Hindlimb muscle (tissue), 1 donor: ENCODE measurements at places on chromosomes 2 and 18.

- DNase-seq: no peak
Observed at GRCh38 chr2:212180408-212181083, 358.1 kb downstream of the ERBB4 start.

DNA sequence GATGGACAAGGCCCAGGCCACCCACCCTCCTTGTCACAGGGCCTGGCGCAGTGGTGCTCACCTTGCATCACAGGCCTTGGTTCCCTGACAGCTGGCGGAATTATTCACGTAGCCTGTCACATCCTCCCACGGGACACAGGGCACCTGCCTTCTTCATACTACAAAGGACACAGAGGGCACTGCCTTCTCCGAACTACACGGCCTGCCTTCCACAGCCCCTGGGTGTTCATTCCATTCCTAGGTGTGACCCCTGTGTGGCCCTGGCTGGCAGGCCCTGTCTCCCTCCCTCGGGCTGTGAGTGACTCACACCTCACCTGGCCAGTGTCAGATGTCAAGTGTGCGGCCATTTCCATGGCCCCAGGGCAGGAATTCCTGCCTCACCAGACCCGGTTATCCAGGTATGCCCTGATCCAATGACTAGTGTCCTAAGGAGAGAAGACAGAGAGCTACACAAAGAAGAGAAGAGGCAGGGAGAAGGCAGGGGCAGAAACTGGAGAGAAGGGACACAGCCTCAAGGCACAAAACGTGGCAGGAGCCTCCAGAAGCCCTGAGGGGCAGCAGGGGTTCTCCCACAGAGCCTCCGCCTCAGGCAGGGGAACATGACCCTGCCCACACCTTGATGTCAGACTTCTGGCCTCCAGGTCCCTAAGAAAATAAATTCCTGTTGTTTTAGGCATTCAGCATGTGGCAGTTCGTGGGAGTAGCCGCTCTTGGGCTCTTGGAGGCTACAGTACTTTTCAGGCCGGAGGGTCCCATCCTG, 43.4 kb downstream of the MBP start:
- DNase-seq: no peak

DNA sequence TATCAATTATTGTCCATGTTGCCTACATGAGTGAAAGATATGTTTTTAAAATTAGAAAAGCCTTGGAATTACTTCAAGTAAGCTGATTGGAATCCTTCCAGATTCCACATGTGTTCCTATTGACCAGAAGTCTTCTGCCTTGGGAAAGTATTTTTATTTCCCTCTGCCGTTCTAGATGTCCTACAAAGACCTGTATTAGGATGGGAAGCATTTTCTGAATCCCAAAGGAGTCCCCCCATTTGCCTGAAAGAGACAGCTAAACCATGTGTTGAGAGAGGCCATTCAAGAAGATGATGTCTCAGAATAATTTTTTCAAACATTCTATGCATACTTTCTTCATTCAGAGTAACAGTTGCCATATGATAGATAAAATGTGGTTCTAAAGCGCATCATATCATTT, 19.0 kb upstream of the MYO1B start:
- DNase-seq: no peak

- no peak for DNase-seq
Observed at GRCh38 chr2:235270956-235271355, 222.9 kb upstream of the AGAP1 start.

DNA sequence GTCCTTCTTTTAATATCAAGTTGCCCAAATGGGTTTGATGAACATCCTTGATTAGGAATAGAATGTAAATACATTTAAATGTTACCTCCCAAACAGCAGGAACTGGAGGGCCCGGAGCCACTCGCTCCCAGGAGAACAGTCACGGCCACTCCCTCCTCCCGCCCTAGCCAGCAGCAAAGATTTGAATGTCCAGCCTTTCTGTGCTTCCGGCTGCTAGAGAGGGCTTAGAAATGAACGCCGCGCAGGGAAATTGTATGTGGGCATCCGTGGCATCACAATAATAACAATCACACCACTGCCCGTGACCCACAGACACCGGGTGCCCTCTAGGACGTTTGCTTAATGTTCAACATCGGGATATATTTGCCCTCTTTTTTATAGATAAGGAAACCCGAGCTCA, 164.9 kb upstream of the SALL3 start:
- no peak for DNase-seq

- DNase-seq: no peak
Observed at GRCh38 chr18:59954241-59954640, 54.4 kb downstream of the PMAIP1 start.

GRCh38 chr2:105775809-105776559, 31.3 kb downstream of the NCK2 start:
- no peak for DNase-seq

DNA sequence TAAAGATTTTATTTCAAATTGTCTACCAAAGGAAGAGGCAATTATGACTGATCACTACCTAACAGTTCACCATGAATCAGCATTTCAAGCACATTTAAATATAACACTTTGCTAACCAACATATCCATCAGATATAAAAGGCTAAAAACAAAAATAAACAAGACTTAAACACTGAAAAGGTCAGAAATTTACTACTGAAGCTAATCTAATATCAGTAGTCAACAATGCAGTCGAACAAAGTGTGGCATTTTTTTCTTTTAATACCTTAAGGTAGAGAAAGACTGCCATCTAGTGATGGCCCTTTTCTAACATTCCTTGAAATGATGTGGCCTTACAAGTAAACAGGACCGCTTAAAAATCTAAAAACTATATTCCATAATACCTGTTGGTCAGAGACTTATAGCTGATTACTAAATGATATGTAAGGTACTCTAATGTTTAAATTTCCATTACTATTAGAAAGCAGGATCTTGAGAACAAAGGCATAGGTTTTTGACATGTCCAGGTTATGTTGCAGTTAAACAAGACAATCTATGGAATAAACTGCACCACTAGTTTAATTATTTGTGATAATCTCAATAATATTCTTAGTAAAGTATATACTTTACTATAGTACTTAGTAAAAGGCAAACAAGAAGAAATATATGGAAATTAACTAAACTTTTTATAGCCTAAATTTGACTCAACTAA, 80.0 kb downstream of the EXOC6B start:
- DNase-seq: peak; percentile 66

- no peak for DNase-seq
Observed at GRCh38 chr2:230335461-230335863, 8.5 kb downstream of the SP140L start.

- DNase-seq: no peak
Observed at GRCh38 chr2:122080316-122080715, 324.9 kb downstream of the TSN start.

GRCh38 chr2:241538838-241539615, 19.5 kb upstream of the BOK start:
- DNase-seq: no peak

- DNase-seq: no peak
Observed at GRCh38 chr2:217838409-217838831, 164.4 kb downstream of the TNS1 start.

DNA sequence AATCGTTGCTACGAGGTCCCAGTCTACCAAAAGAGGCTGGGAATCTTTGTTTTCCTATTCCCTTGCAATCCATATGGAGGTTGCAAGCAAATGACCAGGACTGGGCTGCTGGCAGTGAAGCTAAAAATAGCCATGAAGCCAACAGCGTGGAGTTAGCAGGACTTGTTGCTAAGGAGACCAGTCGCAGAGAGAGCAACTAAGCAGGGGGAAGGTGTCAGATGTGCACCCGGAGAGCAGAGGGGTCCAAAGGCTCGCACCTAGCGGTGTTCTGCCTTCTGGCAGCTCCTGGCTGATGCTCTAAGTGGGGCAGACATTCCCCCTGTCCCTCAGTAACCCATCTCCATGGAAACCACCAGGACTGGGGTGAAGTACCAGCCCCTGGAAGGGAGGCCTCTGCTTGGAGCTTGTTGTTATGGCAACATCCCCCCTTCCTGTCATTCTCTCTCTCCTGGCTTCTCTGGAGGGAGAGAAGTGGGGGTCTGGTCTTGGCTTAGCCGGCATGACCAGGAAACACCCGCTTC, 84.6 kb downstream of the DNMT3A start:
- no peak for DNase-seq

- DNase-seq: no peak
Observed at GRCh38 chr2:170339750-170340692, 162.1 kb downstream of the MYO3B start.

- no peak for DNase-seq
Observed at GRCh38 chr2:178142274-178143065, 30.2 kb downstream of the RBM45 start.

- peak; percentile 64 for DNase-seq
Observed at GRCh38 chr2:20565623-20566236, 85.2 kb downstream of the HS1BP3 start.

DNA sequence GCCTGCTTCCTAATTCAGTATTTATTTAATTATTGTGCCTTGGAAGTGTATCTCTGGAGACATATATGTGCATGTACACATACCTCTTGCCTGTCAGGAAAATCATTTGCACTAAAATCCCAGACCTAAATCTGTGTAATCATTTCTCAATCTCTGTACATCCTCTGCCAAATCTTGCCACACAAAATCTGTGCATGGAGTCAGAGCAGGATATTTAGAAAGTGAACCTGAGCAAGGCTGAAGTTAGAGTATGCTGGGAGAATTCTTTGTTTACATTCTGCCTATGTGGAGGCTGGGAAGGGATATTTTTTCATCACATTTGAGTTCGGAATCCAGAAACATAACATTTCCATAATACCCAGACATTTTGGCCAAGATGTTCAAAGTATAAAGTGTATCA, 9.3 kb downstream of the XRCC5 start:
- no peak for DNase-seq

DNA sequence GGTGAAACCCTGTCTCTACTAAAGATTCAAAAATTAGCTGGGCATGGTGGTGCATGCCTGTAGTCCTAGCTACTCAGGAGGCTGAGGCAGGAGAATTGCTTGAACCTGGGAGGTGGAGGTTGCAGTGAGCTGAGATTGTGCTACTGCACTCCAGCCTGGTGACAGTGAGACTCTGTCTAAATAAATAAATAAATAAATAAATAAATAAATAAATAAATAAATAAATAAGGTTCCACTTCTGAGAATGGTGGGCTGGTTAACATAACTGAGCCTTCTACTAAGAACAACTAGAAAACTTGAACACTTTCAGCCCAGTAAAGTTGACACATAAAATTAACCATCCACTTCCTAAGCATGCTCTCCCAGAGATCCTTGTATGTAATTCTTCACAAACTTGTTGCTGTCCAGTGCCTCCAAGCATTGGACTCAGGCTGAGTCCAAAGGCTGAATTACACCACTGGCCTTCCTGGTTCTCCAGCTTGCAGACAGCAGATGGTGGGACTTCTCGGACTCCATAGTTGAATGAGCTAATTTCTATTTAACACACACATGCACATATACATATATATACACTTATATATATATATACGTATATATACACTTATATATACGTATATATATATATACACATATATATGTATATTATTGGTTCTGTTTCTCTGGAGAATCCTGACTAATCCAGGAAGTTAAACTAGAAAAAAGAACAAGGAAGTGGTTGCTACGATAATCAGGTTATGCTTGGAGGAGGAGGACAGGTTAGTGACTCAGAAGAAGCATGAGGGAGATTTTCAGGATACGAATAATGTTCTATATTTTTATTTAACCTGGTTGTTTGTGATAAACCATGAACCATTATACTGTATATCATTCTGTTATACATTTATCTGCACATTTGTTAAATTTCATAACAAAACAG, 348.8 kb downstream of the METTL4 start:
- DNase-seq: no peak

DNA sequence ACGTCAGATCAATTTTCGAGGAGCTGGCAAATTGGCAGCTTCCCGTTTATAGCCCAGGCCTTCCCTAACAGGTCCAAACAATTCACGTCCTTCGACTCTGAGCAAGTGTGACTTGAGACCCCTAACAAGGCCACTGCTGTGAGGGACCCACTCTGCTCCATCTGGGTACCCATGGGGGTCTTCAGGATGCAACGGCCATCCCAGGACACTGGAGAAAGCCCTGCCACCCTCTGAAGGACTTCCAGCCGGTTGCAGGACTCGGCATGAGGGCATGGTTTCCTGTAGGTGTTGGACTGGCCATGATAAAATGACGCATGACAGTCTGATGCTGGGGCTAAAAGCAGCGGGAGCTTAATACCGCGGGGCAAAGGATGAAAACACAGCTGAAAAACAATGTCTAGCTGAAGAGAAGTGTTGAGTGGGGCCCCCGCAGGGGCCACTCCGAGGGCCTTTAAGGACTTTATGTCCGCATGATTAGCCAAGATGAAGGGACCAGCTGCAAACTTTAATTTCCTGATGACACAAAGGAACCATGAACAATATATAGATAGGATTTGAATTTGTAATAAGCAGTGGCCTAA, 113.3 kb upstream of the ZNF521 start:
- DNase-seq: no peak

GRCh38 chr18:24731158-24731557, 270.7 kb downstream of the HRH4 start:
- DNase-seq: no peak

DNA sequence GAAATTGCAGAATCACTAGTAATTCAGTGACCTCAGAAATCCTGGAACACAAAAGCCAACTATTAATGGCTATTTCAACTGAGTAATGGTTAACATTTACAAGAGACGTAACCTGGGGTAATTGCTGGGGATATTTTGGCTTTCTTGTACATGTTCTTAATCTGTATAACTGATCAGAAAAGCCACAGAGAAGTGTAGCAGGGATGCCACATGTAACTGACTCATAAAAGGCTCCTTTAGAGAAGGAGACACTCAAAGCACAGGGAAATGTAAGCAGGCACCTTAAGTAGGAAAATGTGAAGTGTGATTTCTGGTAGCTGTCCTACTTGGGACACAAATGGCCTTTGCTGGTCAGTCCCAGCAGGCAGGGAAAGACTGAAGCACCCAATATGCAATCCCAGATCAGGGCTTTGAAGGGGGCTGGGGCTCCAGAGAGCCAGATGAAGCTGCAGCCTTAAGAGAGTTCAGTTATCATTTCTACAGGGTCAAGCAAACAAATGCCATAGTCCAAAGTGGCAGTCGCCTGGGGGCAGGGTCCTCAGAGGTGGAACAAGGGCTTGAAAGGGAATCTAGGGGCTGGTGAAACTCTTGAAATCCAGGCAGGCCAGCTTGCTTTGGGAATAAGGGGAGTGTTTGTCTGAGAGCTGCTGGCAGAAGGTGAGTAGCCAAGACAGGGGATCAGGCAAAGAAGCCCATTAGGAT, 7.2 kb upstream of the SPOPL start:
- no peak for DNase-seq

DNA sequence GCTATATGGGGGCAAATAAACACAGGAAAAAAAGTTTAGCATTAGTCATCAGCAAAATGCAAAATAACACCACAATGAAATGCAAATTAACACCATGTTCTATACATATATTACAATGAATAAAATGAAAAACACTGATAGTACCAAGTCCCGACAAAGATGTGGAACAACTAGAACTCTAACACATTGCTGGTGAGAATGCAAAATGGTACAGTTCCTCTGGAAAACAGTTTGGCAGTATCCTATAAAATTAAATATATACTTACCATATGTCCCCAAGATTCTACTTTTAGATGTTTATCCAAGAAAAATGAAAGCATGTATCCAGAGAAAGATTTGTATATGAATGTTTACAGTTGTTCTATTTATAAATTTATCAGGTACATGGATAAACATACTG, 198.9 kb downstream of the NRXN1 start:
- DNase-seq: no peak

- no peak for DNase-seq
Observed at GRCh38 chr2:7022492-7023385, 105.5 kb downstream of the RNF144A start.

GRCh38 chr18:1392865-1393734, 488.4 kb downstream of the ADCYAP1 start:
- no peak for DNase-seq

GRCh38 chr18:37762076-37762621, 196.6 kb upstream of the CELF4 start:
- DNase-seq: no peak

- no peak for DNase-seq
Observed at GRCh38 chr2:236916651-236917050, 169.0 kb upstream of the COPS8 start.
